NCI-H774 (cell line): ENCODE measurements at places on chromosomes 6 and 20.

GRCh38 chr20:45867819-45868176 lies 10.4 kb downstream of the ZSWIM3 start:
- no peak for DNase-seq

GRCh38 chr20:49770634-49771033 lies 42.0 kb upstream of the SLC9A8 start:
- no peak for DNase-seq

DNA sequence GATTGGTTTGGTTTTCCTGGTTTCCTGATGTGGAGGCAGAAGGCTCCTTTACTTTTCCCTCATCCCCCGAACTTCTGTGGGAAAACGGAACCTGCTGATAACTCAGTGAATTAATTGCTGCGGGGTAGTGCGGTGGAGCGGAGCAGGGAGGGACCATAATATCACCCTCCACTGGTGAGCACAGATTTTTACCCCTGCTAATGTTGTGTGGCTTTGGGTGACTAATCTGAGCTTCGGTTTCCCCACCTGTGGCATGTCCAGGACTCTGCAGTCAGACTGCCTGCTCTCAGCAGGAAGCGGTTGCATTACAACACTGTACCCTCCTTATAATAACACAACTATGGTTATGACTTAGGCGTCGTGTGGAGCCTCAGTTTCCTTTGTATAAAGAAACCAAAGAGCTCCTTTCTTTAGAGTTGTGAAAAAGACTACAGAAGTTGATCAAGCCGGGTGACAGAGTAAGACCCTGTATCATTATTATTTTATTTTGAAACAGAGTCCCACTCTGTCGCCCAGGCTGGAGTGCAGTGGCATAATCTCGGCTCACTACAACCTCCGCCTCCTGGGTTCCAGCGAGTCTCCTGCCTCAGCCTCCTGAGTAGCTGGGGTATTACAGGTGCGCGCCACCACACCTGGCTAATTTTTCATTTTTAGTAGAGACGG lies 2.2 kb upstream of the ID1 start:
- peak; percentile 12 for DNase-seq

- no peak for DNase-seq
Observed at GRCh38 chr6:79650950-79651349, 19.8 kb downstream of the SH3BGRL2 start.

DNA sequence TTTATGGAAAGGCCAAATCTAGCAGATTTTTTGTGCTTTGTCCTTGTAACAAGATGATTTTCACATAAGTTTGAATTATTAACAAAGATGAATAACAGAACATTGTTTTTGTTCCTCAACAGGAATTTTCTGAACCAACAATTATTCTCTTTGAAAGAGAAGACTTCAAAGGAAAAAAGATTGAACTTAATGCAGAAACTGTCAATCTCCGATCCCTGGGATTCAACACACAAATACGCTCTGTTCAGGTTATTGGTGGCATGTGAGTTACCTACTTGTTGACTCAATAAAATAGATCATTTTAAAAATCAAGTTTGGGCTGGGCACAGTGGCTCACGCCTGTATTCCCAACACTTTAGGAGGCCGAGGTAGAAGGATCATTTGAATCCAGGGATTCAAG lies 70.9 kb downstream of the RTN4IP1 start:
- no peak for DNase-seq

- peak; percentile 82 for DNase-seq
Observed at GRCh38 chr6:3456898-3457709, at the start of gene SLC22A23. TSS of gene SLC22A23 (minus strand) at chr6:3457050. CDS start at chr6:3456559, 491 bp downstream.

DNA sequence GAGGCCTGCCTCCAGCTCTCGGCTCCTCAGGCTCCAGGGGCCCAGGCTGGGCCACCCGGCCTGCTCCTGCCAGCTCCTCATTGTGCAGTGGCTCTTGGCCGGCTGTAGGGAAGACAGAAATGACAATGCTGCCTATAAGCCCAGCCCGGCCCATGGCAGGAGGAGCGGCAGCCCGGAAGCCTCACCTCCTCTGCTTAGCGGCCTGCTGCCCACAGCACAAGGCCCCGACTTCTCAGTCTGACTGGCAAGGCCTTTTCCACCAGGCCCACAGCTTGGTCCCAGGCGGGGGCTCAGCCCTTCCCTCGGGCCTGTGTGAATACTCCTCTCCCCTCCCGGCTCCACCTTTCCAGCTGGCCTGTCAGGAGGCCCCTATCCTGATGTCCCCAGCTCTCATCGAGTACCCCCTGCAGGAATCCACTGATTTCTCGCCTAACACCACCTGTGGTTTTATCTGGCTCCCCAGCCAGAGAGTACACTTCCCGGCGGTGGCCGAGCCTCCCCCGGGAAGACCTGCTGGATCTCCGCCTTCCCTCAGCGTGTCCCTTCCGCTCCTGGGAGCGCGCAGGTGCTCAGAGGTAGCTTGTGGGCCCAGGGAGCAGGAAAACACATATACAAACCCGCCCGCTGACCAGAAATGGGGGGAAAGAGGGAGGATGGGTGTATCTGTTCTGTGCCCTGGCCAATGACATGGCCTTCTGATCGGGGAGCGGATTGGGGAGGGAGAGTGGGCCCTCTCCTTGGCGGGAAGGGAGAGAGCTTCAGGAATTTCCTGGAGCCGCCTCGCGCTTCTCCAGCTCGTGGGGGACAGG lies 963 bp downstream of the DDRGK1 start:
- DNase-seq, result peak; percentile 48

DNA sequence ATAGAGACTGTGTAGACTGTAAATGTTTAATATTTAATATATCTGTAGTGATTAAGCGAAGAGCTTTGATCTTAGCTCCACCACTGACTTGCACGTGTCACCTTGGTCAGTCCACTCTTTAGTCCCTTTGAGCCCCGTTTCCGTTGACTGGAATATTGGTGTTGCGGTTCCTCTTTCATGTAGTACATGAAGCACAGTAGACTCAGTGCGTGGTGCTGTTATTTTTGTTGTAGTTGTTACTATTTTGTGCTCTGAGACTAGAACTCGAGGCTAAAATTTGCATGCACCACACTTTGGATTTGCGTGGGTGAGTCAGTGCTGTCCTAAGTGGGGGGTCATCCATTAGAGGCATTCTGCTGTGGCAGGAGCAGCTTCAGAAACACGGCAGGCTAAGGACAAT lies 291.4 kb downstream of the QKI start:
- no peak for DNase-seq

DNA sequence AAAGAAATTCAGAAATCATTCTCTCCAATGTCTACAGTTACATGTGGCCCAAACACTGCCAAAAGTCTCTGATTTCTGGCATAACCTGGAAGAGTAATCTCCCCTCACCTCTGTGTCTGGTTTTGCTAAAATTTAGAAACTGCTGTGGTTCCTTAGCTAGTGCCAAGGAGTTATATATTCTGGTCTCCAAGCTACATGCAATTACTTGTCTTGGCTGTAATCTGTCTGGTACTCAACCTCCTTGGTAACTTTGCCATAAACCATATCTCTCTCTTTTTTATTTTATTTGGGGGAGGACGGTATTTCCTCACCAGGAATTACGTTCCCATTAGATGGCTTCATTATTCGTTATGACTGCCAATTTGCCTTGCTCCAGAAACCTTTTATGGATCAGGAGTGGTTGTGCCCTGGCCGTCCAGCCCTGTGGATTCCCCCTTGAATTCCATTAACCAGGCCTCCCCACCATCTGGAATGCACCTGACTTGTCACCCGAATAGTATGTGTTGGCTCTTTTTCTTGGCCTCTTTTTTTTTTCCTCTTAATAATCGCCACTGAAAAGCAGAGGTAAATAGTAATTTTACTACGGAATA lies 400.0 kb downstream of the CD83 start:
- DNase-seq, result no peak

GRCh38 chr6:163427498-163428254 lies 13.2 kb downstream of the QKI start:
- DNase-seq, result no peak

GRCh38 chr20:46089167-46089416 lies 670 bp downstream of the NCOA5 start:
- DNase-seq, result no peak

GRCh38 chr6:5115168-5115567 lies 30.0 kb downstream of the PPP1R3G start:
- DNase-seq, result no peak

- DNase-seq, result no peak
Observed at GRCh38 chr6:40963019-40963418, 76.0 kb downstream of the UNC5CL start.

- DNase-seq, result no peak
Observed at GRCh38 chr6:34589691-34590090, 33.6 kb upstream of the SPDEF start.

DNA sequence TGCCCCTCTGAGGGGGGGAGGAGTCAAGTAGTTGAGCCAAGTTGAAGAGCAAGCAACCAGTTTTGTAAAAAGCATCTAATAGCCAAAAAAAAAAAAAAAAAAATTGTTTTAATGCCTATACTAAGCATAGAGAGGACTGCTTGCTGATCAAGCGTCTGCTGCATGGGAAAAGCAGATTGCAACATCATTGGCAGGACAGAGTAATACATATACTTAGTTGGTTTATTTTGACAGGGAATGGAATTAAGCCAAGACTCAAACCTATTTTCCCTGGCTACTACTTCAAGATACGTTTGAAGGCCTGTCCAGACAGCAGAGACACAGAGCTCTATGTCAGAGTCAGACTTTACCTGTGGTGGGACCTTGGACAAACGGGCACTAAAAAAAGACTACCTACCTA lies 120.5 kb downstream of the RTN4IP1 start:
- DNase-seq, result no peak

- DNase-seq, result no peak
Observed at GRCh38 chr6:128358244-128358776, 162.1 kb downstream of the PTPRK start.

DNA sequence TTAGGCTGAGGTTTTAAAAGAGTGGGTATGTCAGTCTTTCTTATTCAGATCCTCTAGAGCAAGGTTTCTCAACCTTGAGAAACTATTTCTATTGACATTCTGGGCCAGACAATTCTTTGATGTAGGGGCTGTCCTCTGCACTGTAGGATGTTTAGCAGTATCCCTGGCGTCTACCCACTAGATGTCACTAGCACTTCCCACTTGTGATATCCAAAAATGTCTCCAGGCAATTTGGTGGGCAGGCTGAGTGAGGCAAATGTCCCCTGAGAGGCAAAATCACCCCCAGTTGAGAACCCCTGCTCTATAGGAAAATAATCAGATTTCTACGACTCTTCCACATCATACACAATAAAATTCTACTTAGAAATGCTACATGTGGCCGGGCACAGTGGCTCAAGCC lies 7.7 kb upstream of the ZKSCAN8 start:
- no peak for DNase-seq

GRCh38 chr20:41068806-41069205 lies 40.2 kb downstream of the TOP1 start:
- no peak for DNase-seq

- no peak for DNase-seq
Observed at GRCh38 chr6:151073146-151073545, 166.6 kb upstream of the AKAP12 start.

DNA sequence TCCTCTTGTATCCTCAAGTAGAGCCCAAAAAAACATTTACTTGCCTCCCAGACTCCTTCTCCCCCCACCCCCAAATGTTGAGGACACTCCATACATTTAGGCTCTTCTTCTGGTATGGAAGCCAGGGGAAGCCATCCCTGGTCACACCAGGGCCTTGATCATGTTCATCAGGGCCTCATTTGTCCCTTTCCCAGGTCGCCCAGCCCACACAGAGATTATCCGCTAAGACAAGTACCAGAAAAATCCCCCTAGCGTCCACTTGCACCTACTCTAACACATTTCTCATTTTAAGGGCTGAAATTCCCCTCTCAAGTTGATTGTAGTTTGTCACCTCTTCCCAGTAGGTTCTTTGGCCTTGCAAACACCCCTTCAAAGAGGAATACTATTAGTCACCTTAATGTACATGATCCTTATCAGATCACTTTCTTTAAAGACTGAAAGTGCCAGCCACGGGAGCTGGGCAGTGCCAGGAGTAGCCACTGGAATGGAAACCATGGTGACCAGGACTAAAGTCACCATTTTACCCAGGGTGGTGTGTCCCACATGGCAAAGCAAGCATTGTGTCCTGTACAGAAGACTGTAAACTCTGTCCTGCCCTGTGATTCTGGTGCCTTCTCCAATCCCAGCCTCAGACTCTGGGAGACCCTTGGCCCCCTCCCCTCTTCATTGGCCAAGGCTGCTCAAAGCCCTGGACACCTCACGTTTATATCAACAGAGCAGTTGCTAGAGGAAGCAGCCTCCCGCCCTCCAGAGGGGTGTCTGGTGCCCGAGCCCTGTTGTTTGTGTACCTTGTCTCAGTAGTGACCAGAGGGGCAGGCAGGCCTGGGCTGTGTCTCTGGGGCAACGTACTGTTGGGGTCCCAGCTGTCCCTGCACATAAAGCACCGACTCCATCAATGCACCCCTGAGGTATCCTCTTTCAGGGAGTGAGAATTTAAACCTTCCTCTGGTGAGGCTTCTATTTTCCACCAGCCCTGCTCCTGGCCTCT lies 5.0 kb upstream of the APOBEC2 start:
- DNase-seq, result no peak

DNA sequence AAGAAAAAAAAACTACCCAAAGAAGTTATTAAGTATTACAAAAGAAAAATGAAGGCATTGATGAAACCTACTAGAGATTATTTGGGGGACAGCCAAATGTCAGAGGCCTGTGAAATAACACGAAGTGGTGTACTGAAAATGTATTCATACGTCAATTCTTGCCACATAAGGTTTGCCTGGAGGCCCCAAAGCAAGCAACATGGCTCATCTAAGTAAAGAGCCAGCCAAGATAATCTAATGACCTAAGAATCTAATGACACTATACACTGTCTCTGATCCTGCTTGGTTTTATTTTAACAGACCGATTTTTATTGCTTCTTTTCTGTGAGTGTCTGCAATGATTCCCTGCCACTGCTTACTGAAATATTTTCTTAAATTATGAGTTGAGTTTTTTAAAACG lies 34.7 kb downstream of the FILIP1 start:
- no peak for DNase-seq

DNA sequence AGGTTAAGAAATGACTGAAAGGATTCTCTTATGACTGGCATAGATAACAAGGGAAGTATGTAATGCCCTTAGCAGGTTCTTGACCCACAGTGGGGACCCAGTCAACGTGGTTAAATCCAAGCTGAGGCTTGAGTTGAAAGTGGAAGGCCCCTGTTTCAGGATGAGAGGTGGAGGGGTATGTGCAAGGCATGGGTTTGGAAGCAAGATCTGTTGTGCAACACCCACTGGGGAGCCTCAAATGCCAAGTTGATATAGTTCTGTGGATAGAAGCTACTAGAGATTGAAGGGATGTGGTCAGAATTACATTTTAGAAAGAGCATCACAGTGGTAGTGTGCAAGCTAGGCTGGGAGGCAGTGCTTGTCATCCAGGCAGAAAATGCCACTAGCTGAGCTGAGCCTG lies 5.1 kb downstream of the PABPC1L start:
- DNase-seq, result no peak

DNA sequence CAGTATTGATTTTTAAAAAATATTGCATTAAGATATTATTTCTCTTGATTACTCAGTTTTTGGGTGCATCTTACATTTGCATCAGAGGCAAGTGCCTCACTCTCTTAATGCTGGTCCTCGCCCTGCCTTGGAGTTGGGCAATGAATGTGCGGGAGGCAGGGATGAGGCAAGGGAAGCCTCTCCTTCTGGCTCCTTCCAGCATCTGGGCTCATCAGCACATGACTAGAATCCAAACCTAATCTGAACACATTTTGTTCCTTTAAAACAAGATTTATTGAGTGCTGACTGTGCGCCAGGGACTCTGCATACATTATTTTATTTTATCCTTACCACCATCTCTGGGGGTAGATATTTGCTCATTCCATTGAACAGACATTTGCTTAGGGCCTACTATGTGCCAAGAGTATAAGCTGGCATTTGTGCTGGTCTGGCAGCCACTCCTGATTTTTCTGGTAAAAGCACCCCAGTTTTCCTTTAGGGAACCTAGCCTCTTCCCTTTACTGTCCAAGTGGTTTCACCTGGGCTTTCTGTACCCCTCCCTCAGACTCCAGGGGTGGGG lies 71.9 kb upstream of the ZNFX1 start:
- DNase-seq, result no peak
